H9 (cell line): ENCODE measurements at places on chromosomes 7 and 10.

GRCh38 chr10:43135656-43136055 lies 2.6 kb upstream of the CSGALNACT2 start:
- DNase-seq, result no peak

- DNase-seq, result no peak
Observed at GRCh38 chr7:94650147-94651051, 5.5 kb downstream of the SGCE start.

DNA sequence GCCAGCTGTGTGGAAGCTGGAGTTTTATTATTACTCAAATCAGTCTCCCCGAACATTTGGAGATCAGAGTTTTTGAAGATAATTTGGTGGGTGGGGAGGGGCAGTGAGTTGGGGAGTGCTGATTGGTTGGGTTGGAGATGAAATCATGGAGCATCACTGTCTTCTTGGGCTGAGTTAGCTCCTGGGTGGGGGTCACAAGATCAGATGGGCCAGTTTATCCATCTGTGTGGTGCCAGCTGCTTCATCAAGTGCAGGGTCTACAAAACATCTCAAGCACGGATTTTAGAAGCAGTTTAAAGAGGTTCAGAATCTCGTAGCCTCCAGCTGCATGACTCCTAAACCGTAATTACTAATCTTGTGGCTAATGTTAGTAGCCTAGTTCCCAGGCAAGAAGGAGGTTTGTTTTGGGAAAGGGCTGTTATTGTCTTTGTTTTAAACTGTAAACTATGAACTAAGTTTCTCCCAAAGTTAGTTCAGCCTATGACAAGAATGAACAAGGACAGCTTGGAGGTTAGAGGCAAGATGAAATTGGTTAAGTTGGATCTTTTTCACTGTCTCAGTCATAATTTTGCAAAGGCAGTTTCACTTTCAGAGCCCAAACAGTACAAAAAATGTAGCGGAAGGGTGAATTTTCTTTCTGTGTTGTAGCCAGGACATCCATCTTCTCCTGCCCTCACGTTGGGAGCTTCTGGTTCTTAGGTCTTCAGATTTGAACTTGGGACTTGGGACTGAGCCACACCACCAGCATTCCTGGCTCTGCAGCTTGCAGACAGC lies 43.1 kb downstream of the KLF6 start:
- no peak for DNase-seq

DNA sequence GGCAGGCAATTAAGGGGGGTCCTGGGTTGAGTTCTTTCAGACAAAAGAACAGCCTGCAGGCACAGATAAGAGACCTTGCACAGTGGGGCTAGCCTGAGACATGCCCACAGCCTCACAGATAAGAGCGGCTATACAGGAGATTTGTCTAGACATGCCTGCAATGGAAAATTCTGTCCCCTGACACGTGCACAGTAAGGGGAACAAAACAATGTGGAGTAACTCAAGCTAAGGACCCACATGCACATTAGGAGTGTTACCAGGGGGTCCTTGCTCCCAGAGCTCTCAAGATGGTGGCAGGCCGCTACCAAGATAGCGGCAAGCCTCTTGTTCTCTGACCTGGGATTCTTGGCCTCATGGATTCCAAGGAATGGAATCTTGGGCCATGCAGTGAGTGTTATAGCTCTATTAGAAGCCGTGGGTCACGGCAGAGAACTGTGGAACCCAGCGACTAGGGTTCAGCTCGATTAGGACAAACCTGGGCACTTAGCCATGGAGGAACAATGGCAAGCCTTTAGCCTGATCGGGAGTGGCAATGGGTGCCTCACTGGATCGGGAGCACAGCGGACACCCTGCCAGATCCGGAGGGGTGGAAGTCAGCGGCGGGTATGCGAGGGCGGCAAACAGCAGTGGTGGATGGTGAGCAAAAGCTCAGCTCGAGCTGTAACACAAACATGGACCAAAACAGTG lies 196.9 kb downstream of the CCSER2 start:
- DNase-seq, result no peak

DNA sequence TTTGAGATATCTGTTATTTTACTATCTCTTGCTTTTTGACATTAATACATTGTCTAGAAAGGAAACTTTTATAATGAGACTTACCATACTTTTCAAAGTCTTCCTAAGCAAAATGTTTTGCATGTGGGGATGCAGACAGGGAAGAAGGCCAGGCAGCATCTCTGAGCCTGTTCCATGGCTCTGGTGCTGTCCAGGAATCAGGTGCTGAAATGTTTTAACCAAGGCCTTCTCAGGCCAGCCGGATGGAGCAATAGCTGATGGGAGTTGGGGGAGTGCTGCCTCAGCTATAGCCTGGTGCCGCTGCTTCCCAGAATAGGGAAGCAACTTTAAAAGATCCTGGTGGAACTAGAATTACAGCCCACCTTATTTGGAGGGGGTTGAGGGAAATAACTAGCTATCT lies 38.5 kb downstream of the CRTAC1 start:
- DNase-seq, result peak; percentile 60

- DNase-seq, result no peak
Observed at GRCh38 chr7:157949711-157950110, 612.9 kb downstream of the DNAJB6 start.

GRCh38 chr7:108403597-108404217 lies 52.5 kb downstream of the NRCAM start:
- no peak for DNase-seq

DNA sequence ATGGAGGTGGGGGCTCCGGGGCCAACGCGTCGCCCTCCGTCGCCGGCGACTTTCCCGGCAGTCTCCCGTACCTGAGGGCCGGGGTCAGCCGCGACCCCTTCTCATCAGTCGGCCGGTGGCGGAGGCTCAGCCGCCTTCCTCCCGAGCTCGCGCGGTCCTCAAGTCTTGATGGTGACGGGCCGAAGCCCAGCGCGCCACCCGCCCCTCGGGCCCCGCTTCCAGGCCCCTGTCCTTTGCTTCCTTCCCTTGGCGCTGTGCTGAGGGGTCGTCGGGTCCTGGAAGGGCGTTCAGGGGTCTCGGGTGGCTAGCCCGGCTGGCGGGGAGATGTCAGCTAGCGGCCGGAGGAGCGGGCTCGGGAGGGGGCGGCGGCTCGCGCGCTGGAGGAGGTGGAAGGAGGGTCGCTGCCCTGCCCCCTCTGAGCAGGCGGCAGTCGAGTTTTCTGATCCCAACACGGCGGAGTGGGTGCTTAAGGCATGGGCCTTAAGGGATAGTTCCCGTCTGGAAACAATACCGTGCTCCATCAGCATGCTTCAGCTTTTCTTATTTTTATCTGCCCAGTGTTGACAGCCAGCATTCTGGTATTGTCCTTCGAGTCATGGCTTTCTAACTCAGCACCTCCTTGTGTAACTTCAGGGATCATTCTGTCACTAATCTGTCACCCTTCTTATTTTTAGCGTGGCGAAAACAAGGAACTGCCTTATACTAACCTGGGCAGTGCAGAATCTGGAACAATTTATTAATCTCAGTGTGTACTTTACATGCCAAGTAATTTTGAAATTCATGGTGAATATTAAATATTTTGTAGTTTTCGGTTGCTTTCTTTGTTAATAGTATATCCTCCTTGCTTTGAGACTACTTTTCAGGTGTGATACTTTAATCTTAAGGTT lies 748 bp downstream of the PHTF2 start:
- peak; percentile 50 for DNase-seq

DNA sequence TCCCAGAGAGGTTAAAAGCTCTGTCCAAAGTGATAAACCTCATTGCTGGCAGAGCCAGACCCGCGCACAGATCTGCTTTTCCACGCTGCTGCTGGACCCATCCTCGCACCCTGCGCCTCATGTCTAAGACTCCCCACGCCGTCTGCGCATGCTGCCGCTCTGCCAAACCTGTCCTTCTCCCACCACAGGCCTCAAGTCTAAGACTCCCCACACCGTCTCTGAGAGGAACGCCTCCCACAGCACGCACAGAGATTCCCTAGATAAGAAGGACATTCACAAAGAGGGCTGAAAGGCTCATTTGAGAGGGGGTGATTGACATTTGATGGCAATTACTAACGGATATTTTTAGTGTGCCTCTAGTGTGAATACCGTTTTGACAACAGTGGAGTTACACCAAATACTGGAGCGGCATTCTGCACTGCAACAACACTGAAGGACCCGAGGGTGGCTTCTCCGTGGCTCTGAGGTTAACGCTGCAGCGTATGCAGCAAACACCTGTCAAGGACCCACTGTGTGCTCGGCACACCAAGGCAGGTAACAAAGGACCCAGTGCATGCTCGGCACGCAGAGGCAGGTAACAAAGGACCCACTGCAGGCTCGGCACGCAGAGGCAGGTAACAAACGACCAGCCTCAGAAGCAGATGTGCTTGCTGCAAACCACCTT lies 231.4 kb downstream of the DNAJB6 start:
- no peak for DNase-seq

- DNase-seq, result no peak
Observed at GRCh38 chr10:7157091-7157490, 253.7 kb downstream of the SFMBT2 start.

- no peak for DNase-seq
Observed at GRCh38 chr7:72492461-72493065, 80.4 kb upstream of the CALN1 start.

DNA sequence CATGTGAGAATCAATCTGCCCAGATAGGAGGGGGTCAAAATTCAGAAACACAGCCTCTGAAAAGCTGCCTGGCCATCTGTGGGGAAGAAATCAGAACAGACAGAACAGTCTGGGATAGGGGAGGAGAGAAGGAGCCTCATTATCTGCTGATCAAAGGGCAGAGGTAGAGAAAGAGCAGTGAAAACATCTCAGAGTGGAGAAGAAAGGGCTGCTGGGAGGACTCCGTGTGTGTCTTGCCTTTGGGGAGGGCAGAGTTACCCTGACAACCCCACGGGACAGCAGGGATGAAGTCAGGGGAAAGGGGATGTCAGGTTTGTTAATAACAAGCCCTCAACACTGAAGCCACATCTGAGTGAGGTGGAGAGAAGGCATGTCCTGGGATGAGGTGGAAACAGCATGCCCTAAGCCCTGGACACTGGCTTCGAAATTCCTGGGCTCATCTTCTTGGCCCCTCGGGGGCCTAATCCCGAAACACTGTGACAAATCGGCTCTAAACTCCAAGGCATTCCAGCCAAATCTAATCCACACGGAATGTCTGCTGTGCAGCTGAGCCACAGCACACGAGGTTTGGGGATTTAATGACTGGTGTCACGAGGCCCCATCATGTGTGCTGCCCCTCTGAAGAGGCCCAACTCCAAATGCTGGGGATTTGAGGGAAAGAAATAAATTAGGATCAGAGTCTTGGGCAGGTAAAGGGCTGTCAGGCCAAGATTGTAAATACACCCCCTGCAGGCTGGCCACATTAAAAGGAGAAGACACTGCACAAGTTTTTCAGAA lies 82.8 kb upstream of the FGFR2 start:
- DNase-seq, result no peak
